ENCODE measurements at places on chromosomes 4 and X.

GRCh38 chr4:37803348-37803973, 23.0 kb upstream of the PGM2 start:
- no peak for ATAC-seq

- ATAC-seq = no peak
These were observed 83.6 kb upstream of the PGRMC2 start for GRCh38 chr4:128371001-128371777.

- ATAC-seq = no peak
These were observed 19.7 kb upstream of the RBM47 start for GRCh38 chr4:40649321-40649720.

- no peak for ATAC-seq
These were observed 94.1 kb downstream of the DRD5 start for GRCh38 chr4:9875516-9875915.

DNA sequence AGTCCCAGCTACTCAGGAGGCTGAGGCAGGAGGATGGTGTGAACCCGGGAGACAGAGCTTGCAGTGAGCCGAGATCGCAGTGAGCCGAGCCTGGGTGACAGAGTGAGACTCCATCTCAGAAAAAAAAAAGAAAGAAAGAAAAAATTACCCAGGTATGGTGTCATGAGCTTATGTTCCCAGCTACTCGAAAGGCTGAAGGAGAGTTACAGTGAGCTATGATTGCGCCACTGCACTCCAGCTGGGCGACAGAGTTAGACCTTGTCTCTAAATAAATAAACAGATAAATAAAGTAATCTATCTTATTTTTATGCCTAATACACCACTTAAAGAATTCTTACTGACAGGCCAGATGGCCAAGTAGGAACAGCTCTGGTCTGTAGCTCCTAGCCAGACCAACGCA, 73.0 kb downstream of the SLC39A8 start:
- ATAC-seq = no peak

All from activated CD4-positive, CD25-positive, alpha-beta regulatory T cell treated with anti-CD3 and anti-CD28 coated beads, Interleukin-2, amount 50 U/mL, for 24 hours (primary cell).